NCI-H1417 (cell line): ENCODE measurements at places on chromosomes 5 and 9.
A peak's percentile ranks its signal among the peaks of the same experiment; 100 is the strongest.

GRCh38 chr9:130122456-130122855 lies 49.7 kb upstream of the NCS1 start:
- peak; percentile 71 for DNase-seq

DNA sequence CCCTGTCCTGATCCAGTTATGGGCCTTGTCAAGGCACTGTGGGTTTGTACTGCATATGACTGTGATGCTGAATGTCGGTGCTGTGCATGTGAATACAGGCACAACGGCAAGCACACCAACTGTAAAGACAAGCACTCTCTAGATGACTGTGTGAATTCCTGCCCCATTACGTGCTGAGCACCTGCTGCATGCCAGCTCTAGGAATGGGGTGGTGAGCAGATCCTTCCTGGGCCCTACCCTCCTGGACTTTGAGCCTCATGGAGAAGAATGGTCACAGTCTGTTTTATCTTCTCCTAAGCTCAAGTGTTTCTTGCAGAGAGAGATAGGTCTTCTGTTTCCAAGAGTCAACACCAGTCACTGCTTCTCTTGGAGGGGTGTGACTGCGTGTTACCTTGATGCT lies 56.0 kb upstream of the RARS1 start:
- no peak for DNase-seq

DNA sequence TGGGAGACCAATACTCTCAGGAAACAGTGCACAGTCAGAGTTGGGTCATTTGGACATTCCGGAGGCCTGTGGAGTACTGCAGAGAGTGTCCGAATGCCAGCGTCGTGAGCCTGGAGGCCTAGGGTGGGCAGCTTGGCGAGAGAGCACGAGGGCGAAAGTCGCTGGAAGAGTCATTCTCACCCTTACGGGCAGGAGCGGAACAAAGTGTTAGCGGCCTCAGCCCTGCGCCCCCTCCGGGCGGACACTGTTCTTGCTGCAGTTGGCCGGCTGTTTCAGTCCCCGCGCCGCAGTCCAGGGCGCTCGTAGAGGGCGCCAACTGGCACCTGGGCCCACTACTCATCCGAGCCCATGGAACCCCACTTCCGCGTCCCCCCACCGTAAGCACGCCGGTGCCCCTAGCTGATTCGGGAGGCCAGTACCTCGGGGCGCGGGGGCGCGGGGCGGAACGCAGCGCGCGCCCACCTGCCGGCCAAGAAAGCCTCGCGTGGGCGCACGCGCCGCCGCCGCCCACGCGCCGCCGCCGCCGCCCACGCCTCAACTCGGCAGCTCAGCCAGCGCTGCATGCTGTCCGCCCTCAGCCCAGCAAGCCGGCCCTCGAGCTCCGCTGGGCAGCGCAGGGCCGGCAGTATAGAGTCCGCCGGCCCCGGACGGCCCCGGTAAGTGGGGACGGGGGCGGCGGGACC lies 99.7 kb upstream of the CCL21 start:
- no peak for DNase-seq

DNA sequence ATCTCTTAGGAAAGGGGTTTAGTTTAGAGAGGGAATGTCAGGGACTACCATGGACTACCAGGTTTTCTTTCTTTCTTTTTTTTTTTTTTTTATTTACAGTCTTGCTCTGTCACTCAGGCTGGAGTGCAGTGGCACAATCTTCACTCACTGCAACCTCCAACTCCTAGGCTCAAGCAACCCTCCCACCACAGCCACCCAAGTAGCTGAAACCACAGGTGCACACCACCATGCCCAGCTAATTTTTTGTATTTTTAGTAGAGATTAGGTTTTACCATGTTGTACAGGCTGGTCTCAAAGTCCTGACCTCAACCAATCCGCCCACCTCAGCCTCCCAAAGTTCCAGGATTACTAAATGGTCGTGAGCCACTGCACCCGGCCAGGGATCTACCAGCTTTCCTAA lies 572.7 kb downstream of the CAAP1 start:
- DNase-seq = no peak

DNA sequence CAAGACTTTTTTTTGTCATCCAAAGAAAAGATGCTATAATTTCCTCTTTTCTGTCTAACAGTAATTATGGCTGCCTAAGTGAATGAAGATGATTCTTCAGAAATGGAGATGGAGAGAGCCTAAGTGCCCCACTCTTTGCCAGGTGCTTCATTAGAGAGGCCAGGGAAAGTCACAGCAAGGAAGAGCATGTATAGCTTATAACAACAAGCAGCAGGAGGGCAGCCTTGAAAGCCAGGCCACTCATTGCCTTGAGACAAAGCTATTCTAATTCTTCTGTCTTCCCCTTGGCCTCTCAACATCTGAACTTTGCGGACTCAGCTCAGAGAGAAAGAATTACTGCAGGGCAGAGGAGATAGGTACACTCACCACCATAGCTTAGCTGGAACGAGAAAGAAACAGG lies 112.0 kb upstream of the ZNF366 start:
- peak; percentile 45 for DNase-seq

- DNase-seq = no peak
Measured at GRCh38 chr5:132109494-132110053, 36.0 kb downstream of the CSF2 start.

- peak; percentile 34 for DNase-seq
Measured at GRCh38 chr5:141843156-141843927, 34.9 kb downstream of the PCDH1 start.
